GM04503 (cell line): ENCODE measurements at places on chromosomes 4 and X.
A peak's percentile ranks its signal among the peaks of the same experiment; 100 is the strongest.

GRCh38 chrX:29435396-29435795 lies 780.0 kb upstream of the MAGEB2 start:
- DNase-seq: no peak

GRCh38 chrX:45769761-45770582 lies 569.3 kb upstream of the DIPK2B start:
- peak; percentile 73 for DNase-seq

DNA sequence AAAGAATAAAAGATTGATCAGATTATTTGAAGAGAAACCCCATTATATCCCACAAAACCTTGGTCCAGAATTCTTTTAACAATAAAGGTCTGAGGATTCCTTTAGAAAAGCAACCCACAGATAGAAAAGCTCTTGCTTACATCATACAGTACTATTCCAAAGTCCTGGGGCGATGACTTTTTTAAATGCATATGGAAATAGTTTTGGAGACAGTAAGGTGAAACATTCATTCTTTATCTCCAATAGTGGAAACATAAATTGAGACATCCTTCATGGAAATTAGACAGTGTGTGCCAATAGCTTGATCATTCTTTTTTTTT lies 85.7 kb upstream of the UCP1 start:
- no peak for DNase-seq

GRCh38 chrX:48498374-48498809 lies 10.4 kb upstream of the PORCN start:
- DNase-seq: peak; percentile 45

GRCh38 chr4:5982156-5982973 lies 35.9 kb downstream of the C4orf50 start:
- no peak for DNase-seq

GRCh38 chr4:66694739-66695138 lies 850.6 kb downstream of the CENPC start:
- DNase-seq: no peak

DNA sequence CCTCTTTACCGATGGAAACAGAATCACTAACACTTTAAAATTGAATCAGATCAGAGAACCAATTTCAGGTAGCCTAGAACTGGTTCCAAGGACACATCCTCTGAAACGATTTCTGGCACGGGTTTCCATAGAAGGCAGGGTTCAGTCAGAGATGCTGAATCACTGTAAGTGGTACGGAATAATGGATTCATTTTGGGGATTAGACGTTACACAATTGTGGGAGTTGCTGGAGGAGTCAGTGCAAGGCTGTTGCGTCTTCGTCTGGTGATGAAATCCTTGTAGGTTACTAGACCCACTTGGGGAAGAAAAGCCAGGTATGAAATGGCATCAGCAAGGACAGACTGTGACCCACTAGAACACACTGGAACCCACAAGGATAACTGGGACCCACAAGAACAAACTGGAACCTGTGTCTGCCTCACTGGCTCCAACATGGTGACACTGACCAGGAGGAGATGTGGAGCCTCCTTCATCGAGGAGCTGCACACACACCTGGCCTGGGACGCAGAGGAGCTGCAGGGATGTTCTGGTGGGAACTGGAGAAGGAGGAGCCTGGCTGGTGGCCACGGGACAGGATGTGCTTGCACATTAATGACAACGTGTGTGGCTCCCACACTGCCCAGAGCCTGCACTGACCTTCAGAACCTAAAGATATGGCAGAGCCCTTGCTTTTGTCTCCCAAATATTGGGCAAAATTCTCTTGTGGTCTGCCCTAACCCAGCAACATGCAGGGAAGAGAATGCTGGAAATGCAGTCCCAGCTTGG lies 105.1 kb downstream of the TRAPPC11 start:
- no peak for DNase-seq

DNA sequence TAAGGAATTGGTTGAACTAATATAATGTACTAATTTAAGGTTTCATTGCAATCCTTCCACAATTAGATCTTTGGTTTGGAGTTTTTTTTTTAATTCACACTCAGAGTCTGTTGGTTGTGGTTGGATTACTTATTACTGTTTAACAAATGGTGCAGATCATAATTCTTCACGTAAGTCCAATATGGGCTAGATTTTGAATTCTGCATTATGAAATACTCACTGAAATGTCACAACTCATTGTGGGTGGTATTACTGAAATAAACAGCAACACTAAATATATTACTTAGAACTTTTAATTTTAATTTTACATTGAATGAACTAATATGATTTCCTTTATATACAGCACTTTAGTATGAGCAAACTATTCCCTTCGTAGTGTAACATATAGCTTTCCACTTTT lies 94.2 kb upstream of the MYOZ2 start:
- no peak for DNase-seq

- DNase-seq: no peak
These were observed 148.0 kb downstream of the STIM2 start for GRCh38 chr4:27008679-27009078.

GRCh38 chr4:187544461-187545053 lies 451.0 kb upstream of the ZFP42 start:
- DNase-seq: no peak

GRCh38 chr4:78864405-78865024 lies 74.7 kb downstream of the PAQR3 start:
- peak; percentile 34 for DNase-seq

DNA sequence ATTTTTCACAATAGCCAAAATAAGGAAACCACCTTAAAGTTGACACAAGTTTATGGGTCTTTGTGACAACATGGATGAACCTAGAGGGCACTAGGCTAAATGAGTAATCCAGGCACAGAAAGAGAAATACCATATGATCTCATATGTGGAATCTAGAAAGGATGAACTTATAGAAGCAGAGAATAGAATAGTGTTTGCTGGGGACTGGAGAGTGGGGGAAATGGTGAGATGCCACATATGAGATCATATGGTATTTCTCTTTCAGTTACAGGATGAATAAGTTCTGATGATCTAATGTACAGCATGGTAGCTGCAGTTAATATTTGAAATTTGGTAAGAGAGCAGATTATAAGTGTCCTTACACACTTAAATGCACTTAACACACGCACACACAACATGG lies 35.9 kb downstream of the F8A2 start:
- DNase-seq: no peak

DNA sequence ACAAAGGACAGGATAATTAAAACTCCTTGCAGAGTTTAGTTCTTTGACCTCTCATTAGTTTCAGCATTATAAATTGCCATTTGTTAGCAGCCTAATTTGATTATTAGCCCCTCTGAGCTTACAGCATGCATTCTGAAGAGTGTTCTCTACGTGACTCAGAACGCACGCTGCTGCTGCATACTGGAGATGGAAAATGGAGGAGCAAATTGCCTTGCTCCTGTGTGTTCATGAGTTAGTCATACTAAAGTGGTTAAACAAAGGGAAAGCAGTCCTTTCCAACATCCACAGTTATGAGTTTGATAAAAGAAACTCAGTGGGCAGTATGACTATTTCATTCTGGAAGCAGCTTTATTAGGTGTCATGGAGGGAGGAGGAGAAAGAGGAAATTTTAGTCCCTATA lies 922.5 kb downstream of the RPA4 start:
- DNase-seq: peak; percentile 5

DNA sequence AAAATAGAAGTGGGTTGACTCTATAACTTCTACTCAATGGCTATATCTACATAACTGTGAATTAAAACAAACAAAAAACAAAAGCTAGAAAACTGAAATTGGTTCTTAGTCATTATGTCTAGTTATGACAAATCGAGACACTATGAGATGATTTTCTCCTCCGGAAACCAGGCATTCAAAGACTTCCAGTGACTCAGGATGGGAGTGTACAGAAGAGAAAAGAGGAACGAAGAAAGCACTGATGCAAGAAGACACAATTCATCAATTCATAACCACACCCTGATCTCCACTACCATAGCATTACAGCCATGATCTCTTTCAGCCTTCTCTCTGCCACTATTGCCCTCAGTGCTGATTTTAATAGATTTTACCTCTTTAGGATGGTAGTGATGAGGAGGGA lies 253.6 kb downstream of the CBLL2 start:
- no peak for DNase-seq

DNA sequence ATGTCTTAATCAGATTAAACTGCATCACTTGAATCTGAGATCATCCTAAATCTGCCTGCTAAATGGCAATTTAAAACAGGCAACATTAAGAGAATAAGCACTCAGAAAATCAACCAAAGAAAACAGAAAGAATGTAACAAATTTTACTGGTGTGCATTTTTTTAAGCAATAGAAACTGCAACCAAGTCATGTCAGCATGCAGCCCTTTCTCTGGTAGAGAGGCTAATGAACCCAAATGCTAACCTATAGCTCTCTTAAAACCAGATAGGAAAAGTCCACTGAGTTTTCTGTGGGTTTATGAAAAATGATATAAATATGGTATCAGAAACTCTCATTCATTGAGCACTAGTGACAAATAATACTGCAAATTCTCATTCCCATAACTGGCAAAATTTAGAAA lies 35.6 kb downstream of the COL25A1 start:
- no peak for DNase-seq

DNA sequence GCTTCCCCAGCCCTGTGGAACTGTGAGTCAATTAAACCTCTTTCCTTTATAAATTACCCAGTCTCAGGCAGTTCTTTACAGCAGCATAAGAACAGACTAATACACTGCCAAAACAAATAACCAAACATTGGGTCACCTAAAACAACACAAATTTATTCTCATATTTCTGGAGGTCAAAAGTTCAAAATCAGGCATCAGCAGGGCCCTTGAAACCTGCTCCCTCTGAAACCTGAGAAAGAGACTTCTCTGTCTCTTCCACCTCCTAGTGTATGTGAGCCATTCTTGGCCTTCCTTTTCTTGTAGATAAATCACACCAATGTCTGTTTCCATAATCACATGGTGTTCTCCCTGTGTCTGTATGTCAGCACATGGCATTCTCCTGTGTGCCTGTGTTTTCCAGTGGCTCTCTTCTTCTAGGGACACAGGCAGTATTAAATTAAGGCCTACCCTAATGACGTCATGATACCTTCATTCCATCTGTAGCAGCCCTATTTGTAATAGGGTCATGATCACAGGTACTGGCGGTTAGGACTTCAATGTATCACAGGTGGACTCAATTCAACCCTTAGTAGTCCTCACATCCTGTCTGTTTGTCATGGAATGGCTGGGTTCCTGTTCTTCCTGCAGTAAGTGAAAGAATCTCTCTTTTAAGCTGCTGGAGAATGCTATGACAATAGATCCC lies 147.3 kb upstream of the CLNK start:
- DNase-seq: no peak

- DNase-seq: no peak
These were observed 174.8 kb downstream of the ENOX2 start for GRCh38 chrX:130728208-130728607.

GRCh38 chrX:124228849-124229248 lies 103.6 kb upstream of the TEX13D start:
- DNase-seq: no peak

- no peak for DNase-seq
These were observed 6.0 kb upstream of the UBQLN2 start for GRCh38 chrX:56557376-56557929.

GRCh38 chrX:123175366-123176122 lies 8.5 kb upstream of the GRIA3 start:
- DNase-seq: no peak

- no peak for DNase-seq
These were observed 1.5 kb upstream of the PUDP start for GRCh38 chrX:7149411-7149810.

- no peak for DNase-seq
These were observed 32.9 kb downstream of the GAB1 start for GRCh38 chr4:143369552-143369951.

DNA sequence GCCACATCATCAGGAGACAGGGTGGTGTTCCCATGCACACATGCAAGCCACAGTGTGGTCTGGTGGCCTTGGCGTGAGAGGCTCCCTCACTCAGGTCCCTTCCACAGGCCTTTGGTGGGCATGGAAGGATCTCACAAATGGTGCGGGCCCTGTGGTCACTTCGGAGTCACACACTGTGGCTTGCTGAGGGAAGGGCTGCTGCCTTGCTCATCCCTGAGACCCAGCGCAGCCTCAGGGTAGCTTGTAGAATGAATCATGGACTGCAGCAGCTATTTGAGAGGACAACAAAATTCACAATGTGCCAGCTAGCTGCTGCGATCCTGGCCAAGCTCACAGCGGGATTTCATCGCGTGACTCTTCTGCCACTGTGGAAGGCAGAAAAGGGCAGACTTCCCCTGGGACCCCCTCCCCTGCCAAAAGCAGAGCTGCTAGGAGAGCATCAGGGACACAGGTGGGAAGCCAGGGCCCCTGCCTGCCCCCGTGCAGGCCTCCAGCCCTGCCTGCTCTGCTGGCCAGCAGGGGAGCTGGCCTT lies 106.4 kb downstream of the ABLIM2 start:
- DNase-seq: no peak

- DNase-seq: no peak
These were observed 1198.7 kb downstream of the PCDH7 start for GRCh38 chr4:31918891-31919290.

- no peak for DNase-seq
These were observed 190.7 kb upstream of the FAM241A start for GRCh38 chr4:111954550-111954949.

GRCh38 chrX:378443-378842 lies 8.3 kb downstream of the PPP2R3B start:
- DNase-seq: no peak

DNA sequence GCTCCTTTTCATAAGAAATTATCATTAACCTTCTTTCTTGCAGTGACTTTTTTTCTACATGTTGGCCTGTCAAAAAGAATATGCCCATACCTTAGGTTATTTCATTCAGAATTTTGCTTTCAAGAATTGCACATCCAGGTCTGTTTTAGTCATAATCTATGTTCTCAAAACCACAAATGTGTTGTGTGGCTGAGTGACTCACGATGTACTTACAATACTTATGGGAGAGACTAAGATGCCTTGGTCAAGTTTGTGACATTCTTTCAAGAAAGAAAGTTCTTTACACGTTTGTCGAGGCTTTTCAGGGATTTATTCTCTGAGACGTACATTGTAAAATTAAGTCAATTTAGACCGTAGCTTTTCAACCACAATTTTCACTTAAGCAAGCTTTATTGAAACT lies 396.7 kb downstream of the FSTL5 start:
- DNase-seq: no peak

DNA sequence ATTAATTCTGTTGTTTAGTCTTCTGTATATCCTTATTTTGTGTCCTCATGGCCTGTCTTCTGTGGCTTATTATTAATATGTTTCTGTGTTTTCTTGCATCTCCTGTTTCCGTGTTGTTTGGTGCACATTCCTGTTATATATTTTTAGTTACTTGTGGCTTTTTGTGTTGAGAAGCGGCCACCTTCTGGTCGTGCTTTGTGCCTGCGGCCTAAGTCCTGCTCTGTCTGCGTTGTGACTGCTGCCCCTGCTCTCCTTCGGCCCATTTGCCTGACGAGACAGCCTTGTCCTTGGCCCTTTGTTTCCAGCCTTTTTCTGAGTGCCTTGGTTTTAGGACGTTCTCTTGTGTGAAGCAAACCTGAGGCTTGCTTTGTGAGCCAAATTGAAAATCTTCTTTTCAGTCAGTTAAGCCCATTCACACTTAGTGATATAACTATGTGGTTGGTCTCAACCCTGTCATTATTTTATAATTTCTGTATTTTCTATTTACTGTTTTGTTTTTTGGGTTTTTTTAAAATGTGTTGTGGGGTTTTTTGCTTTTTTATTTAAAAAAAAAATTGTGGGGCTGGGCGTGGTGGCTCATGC lies 43.8 kb downstream of the TNIP2 start:
- DNase-seq: no peak

- no peak for DNase-seq
These were observed 1.8 kb downstream of the SPCS3 start for GRCh38 chr4:176321589-176321988.
